ENCODE measurements at places on chromosomes 5 and 9.

DNA sequence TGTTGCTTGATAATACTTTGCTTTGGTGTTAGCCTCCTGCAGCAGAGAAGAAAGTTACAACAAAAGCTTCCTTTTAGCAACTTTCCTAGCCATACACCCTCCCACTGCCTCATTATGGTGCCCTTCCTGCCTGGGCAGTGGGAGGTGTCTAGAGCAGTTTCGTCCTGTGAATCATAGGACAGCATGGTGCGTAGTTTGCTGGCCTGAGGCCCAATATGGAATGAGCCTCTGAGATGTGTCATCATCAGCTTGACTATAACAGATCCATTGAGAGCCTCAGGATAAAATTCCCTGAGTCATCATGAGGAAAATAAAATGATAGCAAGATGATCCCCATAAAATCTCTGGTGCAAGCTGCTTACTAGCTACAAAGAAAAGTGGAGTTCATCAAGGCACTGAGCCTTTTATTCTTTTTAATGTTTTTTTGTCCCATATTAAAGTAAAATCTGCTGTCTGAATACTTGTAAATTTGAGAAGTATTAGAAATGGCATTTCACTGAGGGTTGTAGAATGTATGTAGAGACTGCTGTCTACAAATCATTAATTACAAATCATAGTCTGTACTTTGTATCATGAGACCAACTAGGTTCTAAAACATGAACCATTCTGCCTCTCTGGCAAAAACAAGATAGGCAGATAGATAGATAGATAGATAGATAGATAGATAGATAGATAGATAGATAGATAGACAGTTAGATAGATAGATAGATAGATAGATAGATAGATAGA is 303.0 kb upstream of the PDE4D start:
- DNase-seq = peak; percentile 65

GRCh38 chr9:128339761-128340690 is at the start of gene SLC27A4:
Gene SLC27A4 (plus strand): TSS chr9:128340527. CDS start chr9:128343133, 2,606 bp downstream.
- peak; percentile 88 for DNase-seq

- DNase-seq = no peak
These were observed 370.8 kb upstream of the MEF2C start for GRCh38 chr5:89253666-89254352.

DNA sequence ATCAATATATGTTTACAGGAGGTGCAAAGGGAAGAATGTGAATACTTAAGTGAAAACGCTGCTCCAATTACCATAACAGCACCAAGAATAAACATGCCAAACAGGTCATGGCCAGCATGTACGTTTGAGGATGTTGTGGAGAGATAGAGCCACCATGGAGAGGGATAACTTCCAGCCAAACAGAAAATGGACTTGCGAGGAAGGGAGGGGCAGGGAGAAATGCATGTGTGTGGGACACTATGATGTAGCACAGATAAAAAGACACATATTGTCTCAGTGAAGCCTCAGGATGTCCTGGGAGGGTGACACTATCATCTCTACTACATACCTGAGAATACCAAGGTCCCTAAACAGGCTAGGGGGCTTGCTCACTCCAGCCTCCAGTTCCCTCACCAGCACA is 488.9 kb downstream of the SPOCK1 start:
- DNase-seq = no peak

GRCh38 chr5:8831854-8832253 is 714.0 kb downstream of the SEMA5A start:
- DNase-seq = no peak

GRCh38 chr5:1551426-1552301 is 27.9 kb upstream of the LPCAT1 start:
- DNase-seq = no peak

DNA sequence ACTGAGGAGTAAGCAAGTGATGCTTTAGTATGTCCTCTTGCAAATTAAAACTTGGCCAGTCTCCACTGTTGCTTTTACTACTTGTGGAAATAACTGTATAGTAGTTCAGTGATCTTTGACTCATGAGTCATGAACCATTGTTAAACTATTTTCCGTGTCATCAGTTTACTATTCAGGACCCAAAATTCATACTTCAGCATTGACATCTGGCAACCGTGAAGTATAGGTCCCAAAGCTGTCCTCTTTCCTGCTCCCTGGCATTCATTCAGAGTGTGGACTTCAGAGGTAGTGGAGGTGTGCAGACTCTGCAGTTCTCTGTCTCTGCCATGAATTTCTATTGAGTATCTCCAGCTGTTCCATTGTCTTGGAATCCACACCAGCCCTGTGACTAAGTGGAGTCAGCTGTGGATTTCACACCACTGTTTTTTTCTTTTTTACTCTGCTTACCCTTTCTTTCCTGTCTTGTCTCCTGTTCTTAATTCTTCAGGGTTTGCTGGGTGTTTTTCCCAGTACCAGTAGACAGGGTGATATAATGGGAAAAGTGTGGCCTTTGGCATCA is 7.5 kb downstream of the TDRD7 start:
- DNase-seq = no peak

DNA sequence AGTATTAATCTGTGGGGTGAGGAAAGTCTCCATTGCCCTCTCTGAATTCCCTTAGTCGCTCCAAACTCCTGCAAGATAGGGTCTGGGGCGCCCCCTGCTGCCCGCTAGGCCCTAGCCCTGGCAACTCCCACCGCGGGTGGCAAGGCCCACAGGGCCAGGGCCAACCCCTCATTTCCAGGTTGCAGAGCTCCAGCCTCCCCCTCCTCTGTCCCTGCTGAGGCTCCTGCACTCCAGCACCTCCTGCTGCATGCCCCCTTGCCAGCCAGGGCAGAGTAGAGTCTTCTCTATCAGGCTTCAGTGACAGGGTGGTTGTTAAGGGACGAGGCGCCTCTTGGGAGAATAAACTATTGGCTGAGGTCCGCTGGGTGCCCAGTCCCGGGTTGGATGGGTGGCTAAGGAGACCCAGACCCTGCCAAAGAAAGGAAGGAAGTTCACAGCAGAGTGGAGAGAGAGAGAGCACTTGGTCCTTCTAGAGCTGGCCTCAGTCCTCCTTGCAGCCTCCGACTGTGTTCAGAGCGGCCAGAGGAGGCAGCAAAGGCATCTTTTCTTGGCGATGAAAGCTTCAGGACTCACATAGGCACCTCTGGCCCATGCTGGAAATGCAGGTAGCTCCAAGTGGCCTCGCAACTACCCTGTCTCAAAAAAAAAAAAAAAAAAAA is 45.6 kb downstream of the SAR1B start:
- peak; percentile 92 for DNase-seq

DNA sequence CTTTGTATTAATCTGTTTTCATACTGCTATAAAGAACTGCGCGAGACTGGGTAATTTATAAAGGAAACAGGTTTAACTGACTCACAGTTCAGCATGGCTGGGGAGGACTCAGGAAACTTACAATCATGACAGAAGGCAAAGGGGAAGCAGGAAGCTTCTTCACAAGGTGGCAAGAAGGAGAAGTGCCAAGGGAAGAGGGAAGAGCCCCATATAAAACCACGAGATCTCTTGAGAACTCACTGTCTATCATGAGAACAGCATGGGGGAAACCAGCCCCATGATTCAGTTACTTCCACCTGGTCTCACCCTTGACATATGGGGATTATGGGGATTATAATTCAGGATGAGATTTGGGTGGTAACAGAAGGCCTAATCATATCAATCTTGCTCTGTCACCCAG is 60.9 kb upstream of the CHD1 start:
- DNase-seq = no peak

DNA sequence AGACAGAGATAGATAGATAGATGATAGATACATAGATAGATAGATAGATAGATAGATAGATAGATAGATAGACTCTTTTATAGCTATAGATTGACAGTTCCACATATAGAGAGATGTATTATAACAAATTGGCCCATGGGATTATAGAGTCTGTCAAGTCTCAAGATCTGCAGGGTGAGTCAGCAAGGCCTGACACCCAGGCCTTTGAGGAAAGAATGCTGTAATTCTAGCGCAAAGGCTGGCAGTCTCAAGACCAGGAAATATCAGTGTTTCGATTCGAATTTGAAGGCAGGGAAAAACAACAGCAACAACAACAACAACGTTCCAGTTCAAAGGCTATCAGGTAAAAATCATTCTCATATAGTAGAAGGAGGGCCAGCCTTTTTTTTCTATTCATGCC is 339.2 kb upstream of the CDH9 start:
- no peak for DNase-seq

GRCh38 chr5:119339344-119339743 is 16.5 kb upstream of the TNFAIP8 start:
- DNase-seq = no peak

DNA sequence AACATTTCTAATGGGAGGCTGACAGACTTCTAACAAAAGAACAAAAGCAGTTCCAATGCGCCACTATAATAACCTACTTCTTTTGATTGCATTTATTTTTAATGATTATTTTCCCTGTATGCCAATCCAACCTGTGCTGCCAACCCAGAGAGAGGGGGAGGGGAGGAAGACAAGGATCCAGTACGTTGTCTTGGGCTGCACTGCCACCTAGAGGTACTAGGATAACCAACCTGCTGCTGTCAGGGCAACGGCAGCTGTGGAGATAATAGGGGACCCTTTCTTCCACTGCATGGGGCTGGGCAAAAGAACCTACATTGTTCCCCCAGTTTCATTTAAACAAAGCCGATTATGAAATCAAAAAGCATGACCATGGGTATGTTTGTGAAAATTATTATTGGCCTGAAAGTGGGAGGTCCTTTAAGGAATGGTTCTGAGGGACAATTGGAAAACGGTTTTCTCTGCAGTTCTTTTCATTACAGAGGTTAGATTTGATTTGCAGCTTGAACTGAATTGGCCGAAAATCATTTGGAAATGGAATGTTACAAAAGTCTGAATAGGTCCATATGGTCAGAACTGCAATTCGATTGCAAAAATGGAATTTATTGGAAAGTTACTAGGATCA is 101.3 kb downstream of the RASEF start:
- DNase-seq = peak; percentile 90

DNA sequence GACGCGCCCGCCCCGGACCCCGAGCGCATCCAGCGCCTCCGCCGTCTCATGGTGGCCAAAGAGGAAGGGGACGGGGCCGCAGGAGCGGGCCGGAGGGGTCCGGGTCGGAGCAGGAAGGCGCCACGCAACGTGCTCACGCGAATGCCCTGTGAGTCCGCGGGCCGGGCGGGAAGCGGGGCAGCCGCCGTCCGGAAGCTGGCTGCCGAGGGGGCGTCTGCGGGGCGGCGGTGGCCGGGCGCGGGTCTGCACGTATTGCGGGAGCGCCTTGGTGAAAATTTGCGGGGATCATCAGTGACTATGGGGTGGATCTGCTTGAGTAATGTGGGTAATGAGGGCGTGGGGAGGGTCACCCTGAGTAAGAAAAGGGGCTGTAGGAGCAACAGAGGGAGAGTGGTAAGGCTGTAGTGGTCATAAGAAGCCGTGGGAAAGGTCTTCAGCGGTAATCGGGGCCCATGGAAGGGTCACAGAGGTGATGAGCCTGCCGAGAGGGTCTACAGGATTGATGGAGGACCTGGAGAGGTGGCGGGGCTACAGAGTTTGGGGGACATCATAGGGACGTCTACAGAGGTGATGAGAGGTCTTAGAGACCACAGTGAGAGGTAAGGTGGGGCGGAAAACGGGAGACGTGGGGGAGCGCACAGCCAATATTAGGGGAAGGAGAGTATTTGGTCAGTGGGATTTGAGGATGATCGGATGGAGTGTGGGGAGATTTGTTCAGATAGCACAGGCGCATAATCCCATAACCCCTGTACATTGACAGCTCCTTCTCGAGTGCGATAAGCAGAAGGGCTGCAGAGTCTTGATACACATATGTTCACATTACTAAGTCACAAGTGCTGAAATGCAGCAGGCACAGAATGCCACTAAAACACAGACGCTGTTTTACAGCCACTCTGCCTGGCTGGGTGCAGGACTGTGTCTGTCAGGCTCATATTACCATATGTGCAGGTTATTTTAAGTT is 819 bp downstream of the LSM11 start:
- DNase-seq = peak; percentile 33

- DNase-seq = no peak
These were observed 201.5 kb downstream of the FRMD3 start for GRCh38 chr9:83336706-83337105.

DNA sequence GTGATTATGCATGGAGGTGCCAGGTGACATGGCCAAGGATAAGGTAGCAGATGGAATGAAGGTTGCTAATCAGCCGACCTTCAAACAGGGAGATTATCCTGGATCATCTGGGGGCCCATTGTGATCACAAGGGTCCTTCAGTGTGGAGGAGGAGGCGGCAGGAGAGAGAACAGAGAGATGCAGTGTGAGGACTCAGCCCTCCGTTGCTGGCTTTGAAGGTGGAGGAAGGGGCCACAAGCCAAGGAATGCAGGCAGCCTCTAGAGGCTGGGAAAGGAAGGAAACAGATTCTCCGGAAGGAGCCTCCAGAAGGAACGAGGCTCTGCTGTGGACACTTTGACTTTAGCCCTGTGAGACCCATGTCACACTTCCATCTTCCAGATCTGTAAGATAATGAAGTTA is 27.4 kb upstream of the EEIG1 start:
- DNase-seq = no peak

DNA sequence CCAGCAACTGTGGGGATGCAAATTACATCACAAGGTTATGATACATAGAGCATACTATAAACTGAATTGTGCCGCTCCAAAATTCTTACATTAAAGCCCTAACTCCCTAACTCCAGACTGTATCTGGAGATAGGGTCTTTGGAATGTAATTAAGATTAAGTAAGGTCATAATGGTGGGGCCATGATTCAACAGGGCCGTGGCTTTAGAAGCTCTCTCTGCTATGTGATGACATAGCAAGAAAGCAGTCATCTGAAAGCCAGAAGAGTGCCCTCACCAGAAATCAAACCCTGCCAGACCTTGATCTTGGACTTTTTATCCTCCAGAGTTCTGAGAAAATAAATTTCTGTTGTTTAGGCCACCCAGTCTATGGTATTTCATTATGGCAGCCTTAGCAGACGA is 123.9 kb downstream of the FBXL17 start:
- no peak for DNase-seq

GRCh38 chr5:137666461-137666850 is 69.4 kb downstream of the KLHL3 start:
- DNase-seq = no peak

DNA sequence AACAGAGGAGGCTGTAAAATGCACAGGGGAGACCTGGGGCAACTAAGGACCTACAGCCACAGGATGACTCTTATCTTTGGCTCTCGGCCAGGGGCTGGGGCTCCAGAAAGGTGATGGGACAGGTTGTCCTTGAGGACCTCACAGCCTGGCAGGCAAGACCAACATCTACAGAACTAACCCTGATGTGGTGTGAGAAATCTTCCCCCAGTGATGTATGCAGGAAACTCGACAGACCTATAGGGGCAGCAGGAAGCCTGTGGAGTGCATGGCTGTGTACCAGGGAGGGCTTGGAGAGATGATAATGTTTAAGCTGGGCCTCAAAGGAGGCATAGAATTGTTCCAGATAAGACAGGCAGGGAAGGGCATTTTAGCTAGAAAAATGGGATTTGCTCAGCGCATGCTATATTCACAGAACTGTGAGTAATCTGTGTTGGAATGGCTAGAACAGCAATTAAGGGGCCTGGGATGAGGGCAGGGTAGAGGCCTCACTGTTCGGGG is 68.5 kb upstream of the SLC25A51 start:
- no peak for DNase-seq

Measured in BE2C (cell line).